ENCODE measurements at places on chromosomes 16 and 17. TPM values are rescaled to one million over a fixed set of nuclear protein-coding genes. Genes with fewer than 3 reads are reported as not detected.

The CASKIN2 gene
- total RNA-seq = 22.1 TPM

The TBC1D3K gene
- total RNA-seq = not detected

The C16orf89 gene
- total RNA-seq = not detected

The CACNA1H gene
- 161 TPM for total RNA-seq

The CCL16 gene
- total RNA-seq = not detected

The COPS3 gene
- total RNA-seq = 71.7 TPM

The SLC25A19 gene
- 9.3 TPM for total RNA-seq

DNA sequence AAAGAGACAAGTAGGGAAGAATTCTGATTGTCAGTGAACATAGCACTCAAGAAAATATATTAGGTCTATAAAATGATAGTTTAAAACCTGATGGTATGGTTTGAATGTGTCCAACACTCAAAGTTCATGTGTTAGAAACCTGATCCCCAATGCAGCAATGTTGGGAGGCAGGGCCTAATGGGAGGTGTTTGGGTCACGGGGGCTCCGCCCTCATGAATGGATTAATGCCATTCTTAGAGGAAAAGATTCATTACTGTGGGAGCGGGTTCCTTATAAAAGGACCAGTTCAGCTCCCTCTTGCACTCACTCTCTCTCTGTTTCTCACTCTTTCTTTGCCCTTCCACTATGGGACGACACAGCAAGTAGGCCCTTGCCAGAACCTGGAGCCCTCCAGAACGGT lies 41.5 kb upstream of the SLC47A1 start:
- no peak for DNase-seq
- H3K4me3 ChIP-seq = peak overlapping the region; percentile 34
- peaks cover 4% of the 10 kb centered on the region for H3K36me3 ChIP-seq

DNA sequence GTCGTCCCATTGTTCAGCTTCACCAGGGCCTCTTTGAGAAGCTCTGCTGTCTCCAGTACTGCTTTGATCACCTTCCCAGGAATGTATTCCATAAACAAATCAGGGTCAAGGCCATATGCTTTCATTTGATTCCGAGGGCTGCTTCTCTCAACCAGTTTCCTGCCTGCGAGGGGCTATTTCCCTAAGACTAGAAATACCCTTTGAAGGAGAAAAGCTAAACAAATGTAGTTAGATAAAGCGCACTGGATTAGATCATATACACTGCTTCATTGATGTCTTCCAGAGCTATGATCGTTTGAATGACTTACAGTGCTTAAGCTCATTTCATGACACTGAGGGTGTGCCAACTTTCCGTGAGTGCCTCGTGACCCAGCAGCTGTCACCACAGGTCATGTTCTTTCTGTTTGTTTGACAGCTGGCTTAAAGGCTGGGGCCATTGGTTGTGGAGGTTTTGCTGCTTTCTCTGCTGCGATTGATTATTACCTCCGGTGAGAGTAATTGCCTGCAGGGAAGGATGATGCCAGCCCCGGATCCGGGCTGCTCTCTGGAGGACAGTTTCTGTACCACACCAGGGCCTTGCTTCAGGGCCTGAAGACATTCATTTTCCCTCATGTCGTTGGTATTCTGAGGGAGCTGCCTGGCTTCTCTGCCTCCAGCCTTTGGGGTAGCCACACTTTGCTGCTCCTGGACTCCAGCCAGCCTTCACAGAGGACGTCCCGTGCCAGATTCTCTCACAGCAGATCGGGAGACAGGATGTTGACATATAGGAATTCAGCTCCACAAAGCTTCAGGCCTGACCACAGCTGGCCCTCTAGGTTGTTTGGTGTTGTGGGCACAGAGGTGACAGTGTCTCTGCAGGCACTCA lies 3.9 kb downstream of the TIMM22 start:
- no peaks in the 10 kb centered on the region for H3K36me3 ChIP-seq
- H3K4me3 ChIP-seq = peak overlapping the region; percentile 25
- peaks cover 45% of the 10 kb centered on the region for H3K4me1 ChIP-seq
- H3K27me3 ChIP-seq = peaks cover 9% of the 10 kb centered on the region
- peak overlapping the region; percentile 94 for H3K27ac ChIP-seq

- no peaks in the 10 kb centered on the region for H3K36me3 ChIP-seq
- peaks cover 3% of the 10 kb centered on the region for H3K27me3 ChIP-seq
- H3K27ac ChIP-seq = no peak overlapping the region
- H3K4me3 ChIP-seq = no peak overlapping the region
Measured at GRCh38 chr17:12815642-12816141, 26.4 kb downstream of the ARHGAP44 start.

- H3K27ac ChIP-seq = peak overlapping the region; percentile 89
- peaks cover 7% of the 10 kb centered on the region for H3K27me3 ChIP-seq
- DNase-seq = peak; percentile 40
- H3K4me3 ChIP-seq = peak overlapping the region; percentile 96
- peaks cover 9% of the 10 kb centered on the region for H3K4me1 ChIP-seq
- no peaks in the 10 kb centered on the region for H3K36me3 ChIP-seq
Measured at GRCh38 chr17:35244341-35245195, 1.7 kb downstream of the SLFN5 start.

GRCh38 chr17:81822996-81823819 lies 9.9 kb downstream of the MCRIP1 start:
- H3K27ac ChIP-seq = no peak overlapping the region
- peaks cover 7% of the 10 kb centered on the region for H3K27me3 ChIP-seq
- DNase-seq = no peak
- no peak overlapping the region for H3K4me3 ChIP-seq

DNA sequence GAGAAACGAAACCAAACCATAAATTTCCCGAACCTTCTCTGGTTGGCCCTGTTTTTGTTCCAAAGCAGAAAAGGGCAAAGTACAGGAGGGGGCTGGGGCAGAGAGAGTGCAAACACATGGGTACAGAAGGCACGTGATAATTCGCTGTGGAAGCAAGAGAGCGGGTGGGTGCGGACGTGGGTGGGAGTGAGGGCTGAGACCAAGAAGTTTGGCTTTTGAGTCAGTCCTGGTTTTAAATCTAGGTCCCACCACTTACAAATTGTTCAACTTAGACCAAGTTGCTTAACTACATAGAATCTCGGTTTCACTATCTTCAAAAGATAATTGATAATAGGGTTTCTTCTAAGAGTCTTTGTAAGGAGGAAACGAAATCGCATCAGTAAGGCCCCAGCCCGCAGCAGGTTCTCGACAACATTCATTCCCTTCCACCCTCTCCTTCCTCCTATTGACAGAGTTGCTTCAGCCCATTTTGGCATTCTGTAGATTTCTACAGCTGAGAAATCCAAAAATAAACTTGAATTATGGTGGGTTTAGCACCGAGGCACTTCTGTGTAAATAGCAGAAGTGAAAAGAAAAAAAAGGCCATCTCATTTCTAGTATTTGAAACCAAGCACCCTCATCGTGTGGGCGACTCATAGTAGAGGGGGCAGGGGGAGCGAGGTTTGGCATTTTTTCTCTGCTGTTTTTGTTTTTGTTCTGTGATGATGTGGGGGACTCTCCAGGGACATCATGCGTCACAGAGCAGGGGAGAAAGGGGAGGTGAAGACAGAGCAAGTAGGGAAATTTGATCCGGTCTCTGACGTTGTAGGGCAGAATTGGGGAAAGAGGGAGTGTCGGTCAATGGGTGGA lies 33.6 kb upstream of the CCR7 start:
- peaks cover 7% of the 10 kb centered on the region for H3K27me3 ChIP-seq
- H3K4me3 ChIP-seq = no peak overlapping the region
- H3K36me3 ChIP-seq = no peaks in the 10 kb centered on the region
- H3K27ac ChIP-seq = no peak overlapping the region
- peaks cover 2% of the 10 kb centered on the region for H3K4me1 ChIP-seq

DNA sequence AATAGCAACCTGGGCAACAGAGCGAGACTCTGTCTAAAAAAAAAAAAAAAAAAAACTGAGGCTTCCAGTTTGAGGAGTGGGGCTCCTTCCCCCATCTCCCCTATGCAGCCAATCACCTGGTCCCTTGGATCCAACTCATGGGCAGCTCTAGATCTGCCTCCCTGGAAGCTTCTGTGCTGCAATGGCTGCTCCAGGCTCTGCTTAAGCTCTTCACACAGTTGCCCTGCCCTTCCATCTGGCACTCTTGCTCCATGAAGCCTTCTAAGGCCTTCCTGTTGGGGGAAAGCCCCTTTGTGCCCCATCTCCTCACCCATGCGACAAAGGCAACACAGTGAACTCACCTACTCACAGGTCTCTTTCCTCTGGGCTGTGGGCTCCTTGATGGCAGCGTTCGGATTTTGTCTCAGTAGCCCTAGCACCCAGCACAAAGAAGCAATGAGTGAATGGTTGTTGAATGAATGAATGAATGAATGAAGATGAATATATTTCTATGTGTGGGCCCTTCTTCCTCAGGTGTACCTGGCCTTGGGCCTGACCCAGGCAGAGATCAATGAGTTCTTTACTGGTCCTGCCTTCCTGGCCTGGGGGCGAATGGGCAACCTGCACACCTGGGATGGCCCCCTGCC lies 1.9 kb downstream of the NAGLU start:
- H3K27ac ChIP-seq = peak overlapping the region; percentile 100
- H3K27me3 ChIP-seq = peaks cover 11% of the 10 kb centered on the region
- no peak for DNase-seq

- peaks cover 5% of the 10 kb centered on the region for H3K27me3 ChIP-seq
- no peaks in the 10 kb centered on the region for H3K36me3 ChIP-seq
- H3K4me1 ChIP-seq = peaks cover 29% of the 10 kb centered on the region
- H3K4me3 ChIP-seq = no peak overlapping the region
- DNase-seq = no peak
Measured at GRCh38 chr16:10979717-10980601, 35.6 kb downstream of the CLEC16A start.

DNA sequence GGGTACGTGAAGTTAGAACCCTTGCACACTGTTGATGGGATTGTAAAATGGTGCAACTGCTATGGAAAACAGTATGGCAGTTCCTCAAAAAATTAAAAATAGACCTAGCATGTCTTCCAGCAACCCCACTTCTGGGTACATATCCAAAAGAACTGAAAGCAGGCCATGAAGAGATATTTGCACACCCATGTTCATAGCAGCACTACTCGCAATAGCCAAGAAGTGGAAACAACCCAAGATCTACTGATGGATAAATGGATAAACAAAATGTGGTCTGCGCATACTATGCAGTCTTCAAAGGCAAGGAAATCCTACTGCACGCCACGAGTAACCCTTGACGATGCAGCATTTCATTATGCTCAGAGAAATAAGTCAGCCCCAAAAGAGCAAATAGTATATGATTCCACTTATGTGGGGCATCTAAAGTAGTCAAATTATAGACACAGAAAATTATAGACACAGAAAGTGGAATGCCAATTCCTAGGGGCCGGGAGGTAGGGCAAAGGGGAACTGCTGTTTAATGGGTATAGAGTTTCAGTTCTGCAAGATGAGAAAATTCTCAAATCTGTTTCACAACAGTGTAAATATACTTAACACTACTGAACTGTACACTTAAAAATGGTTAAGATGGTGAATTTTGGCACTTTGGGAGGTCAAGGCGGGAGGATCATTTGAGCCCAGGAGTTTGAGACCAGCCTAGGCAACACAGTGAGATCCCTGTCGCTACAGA lies 17.2 kb downstream of the CORO7 start:
- H3K27ac ChIP-seq = no peak overlapping the region
- H3K27me3 ChIP-seq = peaks cover 5% of the 10 kb centered on the region
- no peak for DNase-seq

DNA sequence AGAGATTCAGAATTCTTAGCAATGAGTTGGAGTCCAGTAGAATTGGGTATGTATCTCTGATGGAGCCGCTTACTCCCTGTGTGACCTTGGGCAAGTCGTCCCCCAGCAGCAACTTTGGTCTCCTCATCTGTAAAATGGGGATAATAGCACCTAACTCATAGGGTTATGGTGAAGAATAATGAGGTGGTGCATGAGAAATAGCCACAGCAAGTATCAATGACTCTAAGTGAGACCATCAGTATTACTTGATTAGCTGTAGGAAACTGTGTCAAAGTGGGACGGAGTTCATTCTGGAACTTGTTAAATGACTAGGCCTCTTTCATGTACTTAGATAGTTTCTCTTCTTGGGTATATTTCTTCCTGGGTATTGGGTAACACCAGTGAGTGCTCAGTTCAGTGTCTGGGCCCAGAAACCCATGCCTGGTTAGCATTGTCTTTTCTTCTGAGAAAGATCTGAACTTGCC lies 6.4 kb downstream of the PRKCB start:
- H3K4me1 ChIP-seq = no peaks in the 10 kb centered on the region
- no peak for DNase-seq
- peaks cover 6% of the 10 kb centered on the region for H3K27me3 ChIP-seq
- no peaks in the 10 kb centered on the region for H3K36me3 ChIP-seq
- no peak overlapping the region for H3K4me3 ChIP-seq

- H3K4me1 ChIP-seq = peaks cover 4% of the 10 kb centered on the region
- H3K36me3 ChIP-seq = peaks cover 14% of the 10 kb centered on the region
- H3K4me3 ChIP-seq = no peak overlapping the region
- H3K27ac ChIP-seq = no peak overlapping the region
- DNase-seq = no peak
- peaks cover 4% of the 10 kb centered on the region for H3K27me3 ChIP-seq
Measured at GRCh38 chr16:5900046-5900445, 802.5 kb upstream of the EEF2KMT start.

- H3K27me3 ChIP-seq = no peaks in the 10 kb centered on the region
- H3K27ac ChIP-seq = no peak overlapping the region
- no peak for DNase-seq
- no peaks in the 10 kb centered on the region for H3K4me1 ChIP-seq
- H3K36me3 ChIP-seq = no peaks in the 10 kb centered on the region
Measured at GRCh38 chr17:10516638-10517037, 1.7 kb downstream of the MYH1 start.

DNA sequence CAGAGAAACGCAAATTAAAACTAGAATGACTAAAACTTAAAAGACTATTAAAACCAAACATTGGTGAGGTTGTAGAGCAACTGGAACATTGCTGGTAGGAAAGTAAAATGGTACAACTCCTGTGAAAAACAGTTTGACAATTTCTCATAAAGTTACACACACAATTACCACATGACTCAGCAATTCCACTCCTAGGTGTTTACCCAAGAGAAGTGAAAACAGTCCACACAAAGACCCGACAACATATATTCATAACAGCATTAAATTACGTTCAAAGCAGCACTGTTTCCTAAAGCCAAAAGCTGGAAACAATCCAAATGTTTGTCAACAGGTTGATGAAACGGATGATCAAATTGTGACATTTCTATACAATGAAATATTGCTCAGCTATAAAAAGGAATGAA lies 26.5 kb upstream of the ALOX12 start:
- H3K36me3 ChIP-seq = no peaks in the 10 kb centered on the region
- no peak overlapping the region for H3K27ac ChIP-seq
- no peaks in the 10 kb centered on the region for H3K4me1 ChIP-seq
- H3K4me3 ChIP-seq = no peak overlapping the region
- no peak for DNase-seq

DNA sequence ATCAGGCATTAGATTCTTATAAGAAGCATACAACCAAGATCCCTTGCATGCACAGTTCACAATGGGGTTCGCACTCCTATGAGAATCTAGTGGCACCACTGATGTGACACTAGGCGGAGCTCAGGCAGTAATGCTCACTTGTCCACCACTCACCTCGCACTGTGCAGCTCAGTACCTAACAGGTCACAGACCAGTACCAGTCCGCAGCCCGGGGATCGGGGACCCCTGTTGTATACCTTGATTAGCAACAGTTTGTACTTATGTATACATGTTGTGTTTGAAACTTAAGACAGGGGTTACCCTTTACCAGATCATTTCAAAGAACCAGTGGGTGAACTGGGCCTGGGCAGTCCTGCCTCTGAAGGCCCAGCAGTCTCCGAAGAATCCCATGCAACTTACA lies 103.7 kb downstream of the PMP22 start:
- no peak overlapping the region for H3K4me3 ChIP-seq
- no peaks in the 10 kb centered on the region for H3K27me3 ChIP-seq
- H3K4me1 ChIP-seq = no peaks in the 10 kb centered on the region
- DNase-seq = no peak
- H3K27ac ChIP-seq = no peak overlapping the region
